ENCODE measurements at places on chromosomes 11 and 22.

GRCh38 chr22:43550672-43551071, 138.9 kb downstream of the MPPED1 start:
- no peak for DNase-seq

GRCh38 chr11:69774354-69775162, 583 bp downstream of the FGF4 start:
- no peak for DNase-seq

- no peak for DNase-seq
Measured at GRCh38 chr11:62241095-62241494, 944 bp upstream of the SCGB1D2 start.

GRCh38 chr11:82903843-82904586, 2.5 kb downstream of the DDIAS start:
- DNase-seq = no peak

DNA sequence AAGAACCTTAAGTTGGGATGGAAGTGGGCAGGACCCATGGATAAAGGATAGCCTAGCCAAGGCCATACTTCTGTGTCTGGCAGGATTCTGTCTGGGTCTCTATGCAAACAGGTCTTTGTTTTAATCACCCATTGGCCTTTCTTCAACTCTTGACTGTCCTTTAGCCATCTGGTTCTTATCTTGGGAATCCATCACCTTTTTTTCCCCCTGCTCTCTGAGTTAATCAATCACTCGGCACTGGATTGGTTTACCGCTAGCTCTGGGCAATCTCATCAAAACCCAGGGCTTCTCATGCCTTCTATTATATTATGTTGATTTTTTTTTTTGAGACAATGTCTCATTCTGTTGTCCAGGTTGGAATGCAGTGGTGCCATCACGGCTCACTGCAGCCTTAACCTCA, 1.8 kb upstream of the RNF169 start:
- DNase-seq = no peak

All from activated naive CD4-positive, alpha-beta T cell treated with anti-CD3 and anti-CD28 coated beads, Interleukin-2, amount 50 U/mL, for 16 hours (primary cell).